HepG2 (cell line): ENCODE measurements at places on chromosomes 3 and 15. TPM values are rescaled to one million over a fixed set of nuclear protein-coding genes. Genes with fewer than 3 reads are reported as not detected.

GRCh38 chr3:169242708-169243513, 420.6 kb downstream of the MECOM start:
- DNase-seq: no peak
- no peaks in the 10 kb centered on the region for H3K4me1 ChIP-seq
- H3K4me3 ChIP-seq: no peak overlapping the region
- H3K36me3 ChIP-seq: no peaks in the 10 kb centered on the region

GRCh38 chr3:67635257-67635656, 19.2 kb downstream of the SUCLG2 start:
- no peak for DNase-seq
- no peak overlapping the region for H3K4me3 ChIP-seq
- H3K27me3 ChIP-seq: no peaks in the 10 kb centered on the region
- no peaks in the 10 kb centered on the region for H3K4me1 ChIP-seq
- no peak overlapping the region for H3K27ac ChIP-seq

- H3K4me3 ChIP-seq: no peak overlapping the region
- no peak overlapping the region for H3K27ac ChIP-seq
- no peaks in the 10 kb centered on the region for H3K4me1 ChIP-seq
Observed at GRCh38 chr3:69161587-69162307, 39.4 kb upstream of the LMOD3 start.

DNA sequence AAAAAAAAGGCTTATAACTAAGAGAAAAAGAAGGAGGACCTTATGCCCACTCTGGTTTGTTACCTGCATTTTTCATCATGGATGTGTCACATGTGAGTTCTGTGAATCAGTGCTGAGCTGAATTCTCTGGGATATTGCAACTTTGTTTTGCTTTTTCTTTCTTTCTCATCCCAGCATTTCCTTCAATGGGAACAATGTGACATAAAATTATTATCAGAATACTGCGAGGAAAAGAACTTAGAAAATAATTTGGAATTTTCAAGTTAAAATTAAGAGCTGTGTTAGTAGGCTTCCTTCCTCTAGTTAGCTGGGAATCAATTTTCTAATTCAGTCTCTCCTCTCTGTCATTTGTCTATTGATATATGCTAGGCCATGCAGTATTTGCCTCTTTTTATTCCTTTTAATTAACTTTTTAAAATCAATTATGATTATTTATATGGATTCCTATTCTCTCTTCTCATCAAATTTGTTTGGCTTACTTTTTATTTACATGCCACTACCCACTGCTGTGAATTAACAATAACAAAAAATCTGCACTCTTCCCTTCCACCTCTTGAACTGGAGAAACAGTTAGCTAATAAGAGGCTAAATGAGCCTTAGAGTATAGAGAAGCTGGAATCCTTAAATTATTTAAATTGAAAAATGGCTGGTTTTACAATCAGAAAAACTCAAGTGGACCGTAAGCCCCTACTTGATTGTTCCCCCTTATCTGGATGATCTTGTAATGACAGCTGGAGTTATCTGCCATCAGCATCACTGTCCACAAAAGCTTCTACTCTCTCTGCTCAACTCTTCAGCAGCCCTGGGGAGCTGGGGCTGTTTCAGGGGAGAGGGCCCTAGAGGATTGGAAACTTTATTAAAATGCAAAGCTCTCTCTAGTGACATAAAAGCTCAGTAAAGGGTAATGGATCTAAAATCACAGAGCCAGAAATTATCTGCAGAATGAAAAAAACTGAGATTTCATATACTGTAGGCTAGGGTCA, 95.3 kb upstream of the SOX2 start:
- H3K27ac ChIP-seq: no peak overlapping the region
- no peak overlapping the region for H3K4me3 ChIP-seq
- DNase-seq: no peak
- H3K27me3 ChIP-seq: no peaks in the 10 kb centered on the region
- H3K4me1 ChIP-seq: no peaks in the 10 kb centered on the region

- no peak for DNase-seq
- no peak overlapping the region for H3K27ac ChIP-seq
- no peak overlapping the region for H3K4me3 ChIP-seq
- no peaks in the 10 kb centered on the region for H3K27me3 ChIP-seq
- H3K4me1 ChIP-seq: no peaks in the 10 kb centered on the region
Observed at GRCh38 chr3:82002986-82003642, 241.7 kb upstream of the GBE1 start.

GRCh38 chr15:40059821-40060220, 20.8 kb upstream of the SRP14 start:
- DNase-seq: no peak
- H3K36me3 ChIP-seq: no peaks in the 10 kb centered on the region
- no peaks in the 10 kb centered on the region for H3K27me3 ChIP-seq

DNA sequence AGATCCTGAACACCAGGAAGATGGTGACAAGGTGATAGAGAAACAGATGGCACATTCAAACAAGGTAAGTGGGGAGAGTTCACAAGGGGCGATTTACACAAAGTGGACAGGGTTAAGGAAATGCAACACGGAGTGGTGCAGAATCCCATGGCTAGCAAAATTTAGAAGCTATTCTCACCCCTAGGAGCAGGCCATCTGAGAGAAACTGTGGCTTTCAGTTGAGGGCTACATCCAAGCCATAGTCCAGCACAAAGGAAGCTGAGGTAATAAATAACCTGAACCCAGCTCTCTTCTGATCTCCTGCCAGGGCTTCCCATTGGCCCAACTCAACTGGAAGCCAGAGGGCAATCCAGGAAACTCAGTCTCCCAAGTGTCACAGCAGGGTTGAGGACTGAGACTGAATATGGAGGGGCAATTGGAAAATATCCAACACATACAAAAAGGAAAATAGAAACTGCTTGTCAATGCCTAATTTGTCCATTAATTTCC, 1.2 kb upstream of the ZNF445 start:
- DNase-seq: peak; percentile 75
- H3K27me3 ChIP-seq: no peaks in the 10 kb centered on the region; the same call in 2 of the 3 replicates
- peaks cover 7% of the 10 kb centered on the region; the same call in 1 of the 3 replicates for H3K36me3 ChIP-seq
- H3K27ac ChIP-seq: peak overlapping the region; percentile 88
- H3K4me3 ChIP-seq: peak overlapping the region; percentile 81

DNA sequence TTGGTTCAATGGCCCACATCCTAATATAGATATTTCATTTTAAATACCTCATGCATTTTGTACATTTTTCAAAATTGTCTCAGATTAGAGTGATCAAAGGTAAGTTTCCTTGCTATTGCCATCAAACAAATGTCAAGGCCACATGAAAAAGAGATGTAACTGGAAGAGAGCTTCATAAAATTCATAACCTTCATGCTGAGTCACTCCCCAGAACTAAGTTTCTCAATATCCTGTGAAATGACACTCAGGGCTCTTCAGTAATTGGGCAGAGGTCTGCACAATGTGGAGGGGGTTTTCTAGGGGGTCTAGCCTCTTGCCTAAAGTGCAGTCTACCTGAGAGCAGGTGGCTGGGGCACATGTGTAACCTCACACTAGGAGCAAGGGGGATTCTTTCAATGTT, 152.2 kb upstream of the SLC2A2 start:
- H3K4me1 ChIP-seq: peaks cover 20% of the 10 kb centered on the region
- no peaks in the 10 kb centered on the region for H3K27me3 ChIP-seq
- H3K4me3 ChIP-seq: no peak overlapping the region
- H3K27ac ChIP-seq: no peak overlapping the region
- H3K36me3 ChIP-seq: no peaks in the 10 kb centered on the region

GRCh38 chr3:179544981-179545645, 17.6 kb upstream of the ACTL6A start:
- H3K4me3 ChIP-seq: no peak overlapping the region
- H3K27me3 ChIP-seq: no peaks in the 10 kb centered on the region
- no peaks in the 10 kb centered on the region for H3K36me3 ChIP-seq
- H3K4me1 ChIP-seq: peaks cover 13% of the 10 kb centered on the region
- no peak for DNase-seq

DNA sequence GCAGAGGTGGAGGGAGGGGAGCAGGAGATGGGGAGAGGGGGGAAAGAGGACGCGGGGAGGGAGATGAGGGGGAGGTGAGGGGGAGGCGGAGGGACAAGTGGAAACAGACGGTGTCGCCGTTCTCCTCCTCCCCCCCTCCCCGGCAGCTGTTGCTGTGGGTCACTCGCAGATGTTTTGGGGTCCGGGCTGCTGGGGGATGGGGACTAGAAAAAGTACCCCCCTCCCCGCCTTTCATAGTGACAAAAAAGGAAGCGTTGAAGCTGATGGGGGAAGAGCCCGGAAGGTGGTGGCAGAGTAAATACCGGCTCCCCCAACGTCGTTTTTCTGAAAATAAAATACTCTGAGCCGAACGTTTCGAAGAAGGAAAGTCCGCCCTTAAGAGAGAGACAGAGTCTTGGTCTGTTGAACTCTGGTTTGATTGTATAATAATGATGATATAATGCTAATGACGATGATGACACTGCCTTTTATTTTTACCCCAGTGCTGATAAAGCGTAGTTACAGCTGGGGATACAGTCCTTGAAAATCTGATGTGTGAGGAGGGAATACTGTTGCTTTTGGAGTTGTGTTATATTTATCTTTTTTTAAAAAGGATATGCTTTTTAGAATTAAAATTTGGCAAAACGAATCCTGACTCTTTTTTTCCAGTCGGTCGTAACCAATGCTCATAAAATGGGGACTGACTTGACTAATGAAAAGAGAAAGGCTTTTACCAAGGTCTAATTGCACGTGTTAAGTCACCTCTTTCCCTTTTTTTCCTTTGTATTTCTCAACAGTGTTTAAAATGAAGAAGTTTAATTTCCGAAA, 993 bp downstream of the STXBP5L start:
- H3K27me3 ChIP-seq: peaks cover 25% of the 10 kb centered on the region
- H3K4me3 ChIP-seq: peak overlapping the region; percentile 46
- peaks cover 9% of the 10 kb centered on the region; the same call in 1 of the 2 replicates for H3K4me1 ChIP-seq
- H3K36me3 ChIP-seq: no peaks in the 10 kb centered on the region

DNA sequence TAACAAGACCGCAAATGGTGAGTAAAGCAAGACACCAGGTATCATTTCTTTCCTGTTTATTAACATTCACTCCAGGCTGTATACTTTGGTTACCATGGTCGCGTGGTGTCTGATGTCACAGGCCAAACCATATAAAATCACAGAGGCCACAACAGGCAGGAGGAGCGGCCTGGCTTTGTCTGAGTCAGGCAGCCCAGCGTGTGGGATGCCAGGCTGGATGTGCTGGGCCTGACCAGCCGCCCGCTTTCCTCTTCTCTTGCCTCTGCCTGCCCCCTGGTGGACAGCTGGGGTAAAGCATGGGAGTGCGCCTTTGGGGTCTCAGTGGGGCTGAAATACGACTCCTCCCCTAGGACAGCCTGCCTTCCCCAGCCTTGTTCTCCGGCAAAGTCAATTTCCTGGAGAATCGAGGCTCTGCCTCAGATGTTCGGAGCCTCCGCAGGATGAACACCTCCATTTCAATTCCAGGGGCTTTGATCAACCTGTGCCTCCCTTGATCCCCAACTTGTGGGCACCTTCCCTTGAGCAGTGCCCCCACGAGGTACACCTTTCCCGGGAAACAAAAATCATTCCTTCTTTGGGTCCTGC, 78.2 kb downstream of the CCNL1 start:
- H3K4me1 ChIP-seq: peaks cover 27% of the 10 kb centered on the region
- H3K27ac ChIP-seq: no peak overlapping the region
- peak overlapping the region; percentile 36; the same call in 1 of the 2 replicates for H3K4me3 ChIP-seq
- no peaks in the 10 kb centered on the region for H3K27me3 ChIP-seq
- H3K36me3 ChIP-seq: no peaks in the 10 kb centered on the region

GRCh38 chr3:115239717-115240116, 92.6 kb upstream of the ZBTB20 start:
- H3K36me3 ChIP-seq: no peaks in the 10 kb centered on the region
- H3K4me1 ChIP-seq: no peaks in the 10 kb centered on the region
- peak; percentile 9 for DNase-seq
- no peak overlapping the region for H3K4me3 ChIP-seq
- no peaks in the 10 kb centered on the region for H3K27me3 ChIP-seq

- no peaks in the 10 kb centered on the region for H3K27me3 ChIP-seq
- no peak overlapping the region for H3K4me3 ChIP-seq
- no peak overlapping the region for H3K27ac ChIP-seq
- peaks cover 48% of the 10 kb centered on the region for H3K36me3 ChIP-seq
- DNase-seq: no peak
- H3K4me1 ChIP-seq: no peaks in the 10 kb centered on the region
Observed at GRCh38 chr15:25094519-25094918, 139.7 kb downstream of the SNRPN start.

- H3K36me3 ChIP-seq: no peaks in the 10 kb centered on the region
- no peak for DNase-seq
- no peak overlapping the region for H3K27ac ChIP-seq
- no peak overlapping the region for H3K4me3 ChIP-seq
- no peaks in the 10 kb centered on the region for H3K27me3 ChIP-seq
Observed at GRCh38 chr3:17901893-17902292, 159.5 kb upstream of the TBC1D5 start.

GRCh38 chr3:195697582-195698324, 23.0 kb upstream of the MUC20 start:
- no peak overlapping the region for H3K4me3 ChIP-seq
- no peak for DNase-seq
- H3K27me3 ChIP-seq: no peaks in the 10 kb centered on the region

DNA sequence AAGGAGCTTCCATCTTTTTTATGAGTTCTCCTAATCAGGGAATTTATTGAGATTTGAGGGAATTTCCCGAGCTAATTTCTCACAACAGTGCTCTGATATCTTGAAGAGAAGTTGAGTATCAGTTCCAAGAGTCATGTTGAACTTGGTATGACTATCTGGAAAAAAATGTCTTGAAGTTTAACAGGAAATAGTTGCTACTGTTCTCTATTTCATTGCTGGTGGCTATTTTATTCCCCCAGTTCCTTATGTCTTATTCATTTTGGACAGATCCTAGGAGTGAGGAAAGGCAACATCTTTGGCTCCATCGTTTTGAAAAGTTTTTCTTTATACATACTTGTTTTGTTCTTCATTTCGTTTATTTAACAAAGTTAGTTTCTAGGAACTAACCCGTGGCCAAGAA, 307.8 kb upstream of the AGTR1 start:
- H3K4me1 ChIP-seq: no peaks in the 10 kb centered on the region
- no peaks in the 10 kb centered on the region for H3K36me3 ChIP-seq
- no peaks in the 10 kb centered on the region for H3K27me3 ChIP-seq
- H3K4me3 ChIP-seq: no peak overlapping the region
- no peak for DNase-seq
- no peak overlapping the region for H3K27ac ChIP-seq

- peak overlapping the region; percentile 35 for H3K4me3 ChIP-seq
- DNase-seq: peak; percentile 98
- peak overlapping the region; percentile 60 for H3K27ac ChIP-seq
- peaks cover 89% of the 10 kb centered on the region for H3K4me1 ChIP-seq
- no peaks in the 10 kb centered on the region for H3K27me3 ChIP-seq
- H3K36me3 ChIP-seq: peaks cover 6% of the 10 kb centered on the region
Observed at GRCh38 chr3:9422712-9423424, 25.5 kb downstream of the SETD5 start.

- peaks cover 59% of the 10 kb centered on the region for H3K4me1 ChIP-seq
- no peaks in the 10 kb centered on the region for H3K27me3 ChIP-seq
- peak overlapping the region; percentile 62 for H3K27ac ChIP-seq
- peak; percentile 81 for DNase-seq
- H3K4me3 ChIP-seq: peak overlapping the region; percentile 25; the same call in 1 of the 2 replicates
- H3K36me3 ChIP-seq: no peaks in the 10 kb centered on the region
Observed at GRCh38 chr3:37217098-37217849, 42.9 kb upstream of the LRRFIP2 start.

The LDHAL6B gene
- not detected in 2 replicates for total RNA-seq

The GLT8D1 gene
- 65.1 and 110 TPM in 2 replicates for total RNA-seq

The RETNLB gene
- total RNA-seq: not detected in 2 replicates

The CA12 gene
- 0.07 and 0.08 TPM in 2 replicates for total RNA-seq
